ENCODE measurements at places on chromosomes 5 and 9.

DNA sequence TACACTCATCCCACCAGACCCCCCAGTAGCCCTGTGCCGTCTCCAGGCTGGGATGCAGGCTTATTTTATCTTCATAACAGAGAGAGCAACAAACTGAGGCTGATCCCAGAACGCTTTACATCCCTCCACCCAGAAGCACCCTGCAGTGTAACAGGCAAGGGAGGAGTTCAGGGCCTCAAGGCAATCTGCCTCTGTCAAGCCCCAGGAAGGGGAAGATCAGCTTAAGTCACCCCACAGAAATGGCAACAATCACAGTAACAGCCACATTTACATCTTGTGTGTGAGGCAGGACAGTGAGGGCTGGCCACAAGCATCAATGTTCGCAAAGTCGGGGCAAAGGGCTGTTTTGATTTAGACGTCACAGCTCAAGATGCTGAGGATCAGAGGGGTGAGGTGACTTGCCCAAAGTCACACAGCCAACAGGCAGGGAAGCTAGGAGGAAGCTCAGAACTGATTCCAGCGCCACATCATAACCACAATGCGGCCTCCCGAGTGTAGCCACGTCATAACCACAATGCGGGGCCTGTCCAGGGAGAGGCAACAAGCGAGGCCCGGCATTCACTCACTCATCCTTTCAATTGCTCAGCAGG lies 14.4 kb downstream of the STK10 start:
- DNase-seq = peak; percentile 63

DNA sequence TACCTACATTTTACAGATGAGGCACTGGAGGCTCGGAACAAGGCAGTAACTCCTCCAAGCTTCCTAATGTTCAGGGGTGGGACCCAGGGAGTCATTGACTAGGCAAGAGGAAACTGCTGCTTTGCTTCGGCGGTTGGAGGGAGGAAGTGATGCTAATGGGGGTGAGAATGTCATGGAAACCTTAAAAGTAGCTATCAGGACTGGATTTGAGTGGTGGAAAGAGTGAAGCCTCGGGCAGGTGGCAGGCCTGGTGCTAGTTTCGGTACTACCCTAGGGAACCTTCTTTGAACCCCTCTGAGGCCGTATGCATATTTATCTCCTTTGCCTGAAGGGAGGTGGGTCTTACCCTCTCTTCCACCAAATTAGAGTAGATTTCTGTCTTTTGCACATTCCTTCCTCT lies 1.6 kb downstream of the BSPRY start:
- no peak for DNase-seq

DNA sequence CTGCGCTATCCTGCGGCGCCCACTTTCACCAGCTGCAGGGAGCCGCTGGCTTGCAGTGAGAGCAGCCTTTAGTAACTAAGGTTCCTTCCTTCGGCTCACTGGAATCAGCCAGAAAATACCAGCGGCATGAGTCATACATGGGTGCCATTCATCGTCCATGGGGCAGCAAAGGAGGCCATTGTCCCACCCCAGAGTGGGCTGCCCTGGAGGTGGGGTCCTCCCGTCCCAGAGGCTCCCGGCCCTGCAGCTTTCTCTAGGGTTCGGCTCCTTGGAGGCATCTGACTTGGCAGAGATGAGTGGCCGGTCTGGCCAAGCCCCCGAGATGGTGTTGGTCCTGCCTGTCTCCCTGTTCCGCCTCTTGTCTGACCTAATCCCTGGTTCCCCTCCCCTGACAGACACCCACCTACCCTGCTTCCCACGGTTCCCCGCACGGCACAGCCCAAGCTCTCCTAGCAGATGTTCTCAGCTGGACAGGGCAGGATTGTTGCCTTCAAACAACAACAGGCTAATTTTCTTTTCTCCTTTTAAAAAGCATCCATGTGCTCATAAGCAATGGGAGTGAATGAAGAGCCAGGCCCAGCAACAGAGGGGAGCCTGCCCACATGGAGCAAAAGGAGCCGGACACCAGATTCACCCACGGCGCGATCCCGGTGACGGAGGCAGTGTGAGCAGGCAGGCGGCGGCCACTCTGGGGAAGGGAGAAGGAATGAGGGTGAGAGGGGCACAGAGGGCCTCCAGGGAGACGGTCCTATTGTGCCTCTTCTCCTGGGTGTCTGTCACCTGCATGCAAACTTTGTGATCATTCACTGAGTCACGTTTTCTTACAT lies 97.0 kb upstream of the COL5A1 start:
- no peak for DNase-seq

DNA sequence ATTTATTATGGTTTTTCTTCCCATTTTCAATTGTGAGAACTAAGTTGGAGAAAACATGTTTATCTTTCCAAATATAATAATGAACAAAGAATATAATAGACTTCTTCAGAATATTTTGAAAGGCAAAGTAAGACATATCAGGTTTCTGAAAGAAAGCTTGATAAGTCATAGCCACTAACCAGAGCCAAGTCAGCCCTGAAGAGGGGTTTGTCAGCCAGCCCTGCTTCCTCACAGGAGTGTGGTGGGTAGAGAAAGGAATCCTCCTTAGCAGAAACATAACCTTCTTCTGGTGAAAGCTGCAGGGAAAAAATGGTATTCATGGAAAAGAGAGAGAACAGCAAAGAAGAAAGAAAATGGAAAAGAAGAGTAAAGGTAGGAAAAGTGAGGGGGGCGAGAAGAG lies 93.4 kb downstream of the MPDZ start:
- DNase-seq = no peak

- no peak for DNase-seq
Measured at GRCh38 chr5:21173036-21173435, 1185.0 kb upstream of the CDH18 start.

DNA sequence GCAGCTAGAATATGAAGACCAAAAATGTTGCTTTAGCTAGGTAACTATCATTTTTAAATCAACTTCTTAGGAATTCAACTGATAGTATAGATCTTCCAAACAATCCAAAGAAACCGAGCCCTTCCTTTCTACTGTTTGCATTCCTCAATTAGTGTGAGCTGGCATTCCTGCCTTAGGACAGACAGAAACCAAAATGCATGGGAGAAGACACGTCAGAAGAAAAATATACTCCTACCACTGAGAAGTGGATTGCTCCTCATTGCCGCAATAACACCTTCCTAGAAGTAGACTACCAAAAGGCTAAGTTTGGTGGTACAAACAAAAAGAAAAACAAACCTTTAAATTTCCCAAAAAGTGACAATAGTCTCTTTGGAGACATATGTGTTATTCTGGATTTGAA lies 440.0 kb downstream of the SEMA5A start:
- DNase-seq = no peak

- DNase-seq = peak; percentile 2
Measured at GRCh38 chr9:7879551-7880245, 80.1 kb upstream of the DMAC1 start.

DNA sequence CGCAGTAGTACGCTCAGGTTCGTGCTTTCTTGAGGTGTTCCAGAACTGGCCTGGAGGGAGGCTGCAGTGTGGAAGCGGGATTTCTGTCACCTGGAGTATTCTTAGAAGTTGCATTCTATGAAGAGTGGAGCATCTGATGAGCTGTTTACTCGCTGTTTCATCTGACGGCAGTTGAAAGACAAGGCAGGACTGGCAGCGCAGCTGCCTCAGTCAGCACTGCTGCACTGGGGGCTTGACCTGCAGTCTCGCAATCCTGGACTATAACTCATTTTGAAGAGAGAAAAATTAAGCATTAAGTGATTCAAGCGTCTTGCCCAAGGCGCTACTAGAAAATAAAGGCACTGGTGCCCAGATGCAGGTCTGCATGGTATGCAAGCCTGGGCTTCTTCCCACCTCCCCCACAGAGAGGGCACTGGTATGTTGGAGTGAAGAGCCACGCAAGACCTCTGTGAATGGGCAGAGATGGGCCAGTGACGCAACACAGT lies 10.6 kb downstream of the TENT4A start:
- DNase-seq = no peak

DNA sequence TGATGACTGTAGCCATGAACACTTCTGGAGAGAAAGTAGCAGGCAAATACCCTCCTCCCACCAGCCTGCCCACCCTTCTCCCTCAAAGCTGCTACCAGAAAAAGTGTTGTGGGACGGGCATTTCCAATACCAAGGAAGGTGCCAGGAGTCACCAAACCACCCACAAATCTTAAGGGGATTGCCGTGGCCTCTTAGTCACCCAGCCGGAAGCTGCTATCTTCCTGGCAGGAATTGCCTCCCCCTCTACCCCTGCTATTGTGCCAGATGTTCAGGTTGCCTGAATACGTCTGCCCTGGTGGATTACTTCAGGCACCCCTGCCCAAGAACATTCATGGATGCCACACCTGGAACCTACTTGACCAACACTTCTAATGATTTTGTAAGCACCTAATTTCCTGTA lies 156.1 kb downstream of the TTC39B start:
- no peak for DNase-seq

DNA sequence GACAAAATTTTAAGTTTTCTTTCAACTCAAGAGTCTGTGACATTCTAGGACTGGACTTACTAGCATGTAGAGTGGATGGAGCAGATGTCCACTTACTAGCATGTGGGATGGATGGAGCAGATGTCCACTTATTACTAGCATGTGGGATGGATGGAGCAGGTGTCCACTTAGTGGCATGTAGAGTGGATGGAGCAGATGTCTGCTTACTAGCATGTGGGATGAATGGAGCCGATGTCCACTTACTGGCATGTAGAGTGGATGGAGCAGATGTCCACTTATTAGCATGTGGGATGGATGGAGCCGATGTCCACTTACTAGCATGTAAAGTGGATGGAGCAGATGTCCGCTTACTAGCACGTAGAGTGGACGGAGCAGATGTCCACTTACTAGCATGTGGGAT lies 2.4 kb downstream of the SLC36A1 start:
- DNase-seq = no peak

DNA sequence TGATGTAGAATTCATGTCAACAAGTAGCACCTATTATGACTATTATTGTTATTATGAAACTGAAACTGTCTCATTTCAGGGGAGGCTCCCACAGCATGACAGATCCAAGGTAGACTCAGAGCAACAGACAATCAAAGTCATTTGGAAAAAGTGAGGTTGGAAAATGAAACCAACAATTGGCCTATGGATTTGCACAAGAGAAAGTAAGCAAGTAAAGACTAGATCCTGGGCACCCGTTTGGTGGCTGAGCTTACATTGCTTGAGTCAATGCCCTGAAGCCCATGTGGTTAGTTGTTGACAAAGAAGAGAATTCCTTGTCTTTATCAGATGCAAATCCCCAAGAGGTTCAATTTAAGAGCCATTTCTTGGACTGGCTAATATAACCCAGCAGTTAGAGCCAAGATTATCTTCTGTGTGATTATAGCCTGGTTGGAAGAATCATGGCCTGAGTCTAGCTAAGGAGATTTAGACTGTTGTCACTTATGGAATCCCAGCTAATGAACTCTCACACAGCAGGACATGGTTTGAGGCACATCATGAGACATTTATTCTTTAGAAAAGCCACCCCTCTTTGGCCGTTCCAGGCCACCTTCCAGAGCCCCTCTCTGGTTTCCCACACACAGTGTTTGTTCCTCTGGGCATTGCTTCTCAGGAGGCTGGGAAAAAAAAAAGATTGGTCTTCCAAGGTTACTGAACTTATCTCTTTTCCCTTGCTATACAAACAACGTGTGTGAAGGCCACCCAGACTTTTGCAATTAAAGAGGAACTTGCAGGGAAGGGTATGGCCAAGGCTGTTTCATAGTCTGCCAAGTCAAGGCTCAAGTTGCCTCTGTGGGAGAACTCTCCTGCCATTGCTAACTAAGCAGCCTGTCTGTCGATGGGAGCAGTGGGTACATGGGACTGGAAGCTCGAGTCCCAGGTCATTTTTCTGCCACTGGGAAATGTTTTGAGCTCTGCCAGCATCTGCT lies 399.5 kb downstream of the ENC1 start:
- no peak for DNase-seq

Measured in stimulated activated CD8-positive, alpha-beta memory T cell treated with anti-CD3 and anti-CD28 coated beads, Interleukin-7, amount 100 ng/mL, for 24 hours (primary cell).